Renal pelvis (tissue), 12 donors: ENCODE measurements at places on chromosomes 7 and 10.

- DNase-seq = no peak
Observed at GRCh38 chr7:48213226-48213625, 42.0 kb downstream of the ABCA13 start.

DNA sequence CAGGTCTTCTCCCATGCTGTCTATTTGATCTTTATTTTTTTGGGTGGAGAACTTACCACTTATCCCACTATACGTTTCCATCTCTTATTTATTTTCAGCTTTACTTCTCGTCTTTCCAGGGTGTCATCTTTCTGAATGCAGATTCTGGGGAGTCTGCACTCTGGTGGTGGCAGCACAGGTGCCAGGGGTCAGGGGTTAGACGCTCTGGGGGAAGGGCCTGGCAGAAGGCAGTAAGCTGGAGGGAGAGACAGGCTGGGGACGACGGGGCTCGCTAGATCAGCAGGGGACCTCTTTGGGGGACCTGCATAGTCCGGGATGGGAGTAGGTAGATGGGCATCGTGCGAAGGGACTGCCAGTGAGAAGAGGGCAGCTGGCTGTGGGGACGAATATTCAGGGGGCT lies 22.3 kb downstream of the CHST12 start:
- no peak for DNase-seq

DNA sequence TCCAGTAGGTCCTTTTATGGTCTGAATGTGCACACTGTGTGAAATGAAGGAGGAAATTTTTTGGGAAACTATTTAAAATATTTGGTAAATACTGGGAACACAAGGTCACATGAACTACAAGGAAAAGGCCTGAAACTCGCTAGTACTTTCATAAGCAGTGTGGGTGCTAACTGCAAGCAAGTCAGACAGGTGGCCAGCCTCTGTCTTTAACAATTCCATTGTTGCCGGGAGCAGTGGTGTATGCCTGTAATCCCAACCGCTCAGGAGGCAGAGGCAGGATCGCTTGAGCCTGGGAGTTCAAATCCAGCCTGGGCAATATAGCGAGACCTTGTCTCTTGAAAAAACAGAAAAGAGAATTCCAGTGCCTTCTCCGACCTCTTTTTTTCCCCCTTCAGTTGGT lies 37.5 kb downstream of the SMURF1 start:
- no peak for DNase-seq

GRCh38 chr7:159015454-159016410 lies 128.9 kb downstream of the VIPR2 start:
- DNase-seq = no peak

GRCh38 chr7:19351341-19352304 lies 206.4 kb upstream of the FERD3L start:
- no peak for DNase-seq

- no peak for DNase-seq
Observed at GRCh38 chr7:69568266-69568665, 30.0 kb upstream of the AUTS2 start.

- DNase-seq = no peak
Observed at GRCh38 chr7:139741239-139741638, 36.6 kb downstream of the HIPK2 start.

GRCh38 chr10:95792874-95793285 lies 36.9 kb downstream of the ENTPD1 start:
- no peak for DNase-seq
